CD8-positive, alpha-beta memory T cell (primary cell): ENCODE measurements at places on chromosomes 1 and 21. TPM values are rescaled to one million over a fixed set of nuclear protein-coding genes. Genes with fewer than 3 reads are reported as not detected.

Gene RASAL2
- 0.04 TPM for total RNA-seq

DNA sequence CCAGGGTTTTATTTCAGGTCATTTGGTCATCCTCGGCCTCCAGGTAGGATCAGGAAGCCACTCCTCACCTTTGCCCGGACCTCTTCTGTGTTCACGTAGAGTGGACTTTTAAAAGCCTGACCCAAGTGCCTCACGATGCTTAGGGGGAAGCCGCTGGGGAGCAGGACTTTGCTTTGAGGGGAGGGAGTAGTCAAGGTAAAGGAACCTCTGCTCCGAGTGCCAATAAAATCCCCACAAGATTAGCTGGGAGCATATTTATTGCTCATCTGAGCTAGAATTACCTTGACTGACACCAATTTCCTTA is 603 bp upstream of the DHRS3 start:
- DNase-seq = no peak

Gene CYP4A11
- not detected for total RNA-seq

DNA sequence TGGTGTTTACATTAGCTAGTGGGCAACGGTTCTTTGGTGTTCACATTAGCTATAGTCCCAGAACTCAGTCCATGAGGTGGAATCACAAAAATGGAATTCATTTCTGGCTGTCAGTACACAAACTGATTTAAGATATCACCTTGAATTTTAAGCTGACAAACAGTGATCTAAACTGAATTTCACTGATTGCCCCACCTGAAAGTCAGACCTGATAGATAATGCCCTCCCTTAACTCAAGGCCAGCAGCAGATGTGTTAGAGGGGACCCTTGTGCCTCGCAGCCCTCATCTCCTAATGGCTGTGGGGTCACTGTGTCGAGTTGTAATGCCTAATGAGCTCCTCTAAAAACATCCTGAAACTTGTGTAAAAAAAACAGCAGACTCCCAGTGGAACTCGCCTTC is 8.6 kb downstream of the ARF1 start:
- DNase-seq = no peak
